Lung (tissue), 17 donors: ENCODE measurements at places on chromosomes 5 and 9.

DNA sequence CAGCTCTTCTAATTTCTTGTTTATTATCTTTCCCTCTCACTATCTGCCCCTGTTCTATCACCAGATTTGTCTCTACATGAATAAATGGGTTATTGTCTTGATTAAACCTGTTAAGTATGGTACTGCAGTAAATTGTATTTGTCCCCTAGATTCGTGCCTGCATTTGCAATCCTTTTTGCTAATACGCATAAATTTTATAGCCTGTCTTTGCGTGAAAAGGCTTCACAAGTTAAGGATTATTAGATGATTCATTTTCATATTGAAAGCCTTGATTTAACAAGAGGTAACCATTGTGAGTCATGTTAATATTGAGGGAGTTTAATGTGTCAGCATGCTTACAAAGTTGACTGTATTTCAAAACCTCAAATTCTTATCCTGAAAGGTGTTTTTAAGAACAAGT is 204.6 kb downstream of the PCSK1 start:
- DNase-seq: no peak

DNA sequence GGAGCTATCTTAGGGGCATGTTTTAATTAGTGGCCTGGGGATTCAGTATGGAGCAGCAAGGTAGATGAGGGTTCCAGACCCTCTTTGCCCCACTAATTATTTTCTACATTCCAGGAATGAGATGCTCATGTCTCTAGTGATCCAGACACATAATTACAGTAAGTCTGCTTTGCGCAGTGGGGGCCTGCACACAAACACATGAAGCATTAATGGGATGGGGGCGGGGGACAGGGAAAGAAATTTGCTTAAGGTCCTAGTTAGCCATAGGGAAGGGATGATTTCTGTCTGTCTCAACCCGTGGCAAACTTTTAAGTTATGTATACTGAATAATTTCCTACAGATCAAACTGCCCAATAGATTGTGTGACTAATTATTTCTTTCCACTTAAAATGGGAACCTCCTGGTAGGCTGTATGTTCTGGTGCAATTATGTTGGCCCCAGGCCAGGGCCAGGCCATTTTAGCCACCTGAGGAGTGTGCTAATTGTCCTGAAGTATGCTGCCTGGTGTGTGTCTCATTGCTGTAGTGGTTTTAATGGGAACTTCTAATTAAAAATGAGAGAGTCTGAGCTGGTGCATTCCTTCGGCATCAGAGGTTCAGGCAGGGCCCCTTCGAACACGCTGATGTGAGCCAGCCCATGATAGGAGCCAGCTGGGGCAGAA is 134.4 kb downstream of the PTTG1 start:
- no peak for DNase-seq

DNA sequence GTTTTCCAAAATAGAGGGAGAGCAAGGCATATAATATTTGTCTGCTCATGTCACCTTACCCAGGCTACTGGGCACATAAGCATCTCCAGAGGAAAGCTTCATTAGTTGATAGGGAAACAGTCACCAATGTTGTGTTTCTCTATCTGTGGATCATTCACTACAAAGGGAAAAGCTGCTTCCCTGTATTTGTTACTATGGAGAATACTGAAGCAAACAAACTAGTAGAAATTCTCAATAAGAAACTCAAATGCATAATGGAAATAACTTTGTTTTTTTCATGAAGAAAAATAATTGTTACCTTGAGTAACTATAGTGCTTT is 138.2 kb downstream of the PCSK1 start:
- DNase-seq: no peak

GRCh38 chr5:167950126-167950721 is 341.2 kb upstream of the WWC1 start:
- DNase-seq: peak; percentile 55

GRCh38 chr5:6859951-6860638 is 146.9 kb downstream of the TENT4A start:
- DNase-seq: no peak

DNA sequence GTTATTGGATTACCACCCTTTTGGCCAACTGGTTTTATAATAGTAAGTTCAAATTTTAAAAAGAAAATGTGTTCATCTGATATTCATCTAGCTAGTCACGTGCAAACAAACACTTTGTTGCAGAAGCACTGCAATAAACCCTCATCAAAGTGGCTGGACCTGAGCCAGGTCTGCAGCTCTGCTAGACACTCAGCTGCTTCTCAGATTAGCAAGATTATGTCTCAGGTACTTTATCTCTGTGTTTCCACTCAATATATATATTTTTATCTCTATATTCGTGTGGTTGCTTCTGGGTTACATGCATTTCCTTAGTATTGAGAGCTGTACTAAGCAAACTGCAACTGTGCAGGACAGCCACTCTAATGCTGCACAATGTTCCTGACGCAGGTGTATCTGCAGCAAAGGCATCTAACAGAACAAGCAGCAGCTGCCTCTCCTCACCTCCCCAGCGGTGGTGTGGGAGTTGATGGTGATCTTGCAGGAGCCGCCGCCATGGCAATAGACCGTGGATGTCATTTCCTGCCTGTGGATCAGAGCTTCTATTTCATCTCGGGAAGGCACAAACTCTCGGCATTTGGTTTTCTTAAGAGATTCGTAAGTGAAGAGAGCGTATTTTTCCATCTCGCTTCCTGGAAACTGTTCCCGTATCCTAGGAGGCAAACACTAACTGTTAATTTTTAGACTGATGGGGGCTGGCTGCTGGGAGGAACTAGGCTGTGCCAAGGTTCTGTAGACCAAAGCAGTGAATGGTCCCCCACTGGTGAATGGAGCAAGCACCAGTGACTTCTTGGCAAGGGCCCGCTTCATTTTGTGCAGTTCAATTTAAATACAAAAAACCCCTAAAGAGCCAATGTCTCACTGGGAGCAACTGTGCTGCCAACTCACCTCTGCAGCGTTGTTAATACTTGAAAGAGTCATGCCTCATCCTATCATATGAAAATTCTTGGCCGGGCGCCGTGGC is 56.7 kb upstream of the RETREG1 start:
- peak; percentile 28 for DNase-seq

DNA sequence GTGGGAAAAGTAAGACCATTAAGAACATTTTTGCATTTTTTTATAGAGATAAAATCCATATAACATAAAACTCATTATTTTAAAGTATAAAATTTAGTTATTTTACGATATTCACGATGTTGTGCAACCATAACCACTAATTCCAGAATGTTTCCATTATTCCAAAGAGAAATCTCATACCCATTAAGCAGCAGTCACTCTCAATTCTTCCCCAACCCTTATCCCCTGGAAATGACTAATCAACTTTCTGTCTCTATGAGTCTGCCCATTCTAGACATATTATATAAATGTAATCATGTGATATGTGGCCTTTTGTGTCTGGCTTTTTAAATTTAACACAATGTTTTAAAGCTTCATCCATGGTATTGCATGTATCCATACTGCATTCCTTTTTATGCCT is 115.6 kb upstream of the ADAMTSL1 start:
- no peak for DNase-seq

DNA sequence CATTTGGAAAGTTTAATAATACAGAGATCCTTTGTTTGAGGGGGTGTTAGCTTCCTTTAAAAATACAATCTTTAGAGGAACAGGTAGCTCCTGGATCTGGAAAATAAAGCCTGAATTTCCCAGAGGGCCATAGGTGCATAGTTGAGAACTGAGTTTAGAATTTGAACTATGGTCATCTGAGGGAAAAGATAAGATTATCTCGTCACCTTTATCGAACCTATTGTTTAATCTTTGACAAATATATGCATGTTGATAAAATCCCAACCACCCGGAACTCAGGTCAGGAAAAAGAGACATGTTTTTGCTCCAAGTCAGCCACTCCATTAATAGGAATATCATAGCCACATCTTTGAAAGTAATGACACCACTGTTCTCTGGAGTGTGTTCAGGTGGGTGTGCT is 91.7 kb upstream of the FAM169A start:
- no peak for DNase-seq

DNA sequence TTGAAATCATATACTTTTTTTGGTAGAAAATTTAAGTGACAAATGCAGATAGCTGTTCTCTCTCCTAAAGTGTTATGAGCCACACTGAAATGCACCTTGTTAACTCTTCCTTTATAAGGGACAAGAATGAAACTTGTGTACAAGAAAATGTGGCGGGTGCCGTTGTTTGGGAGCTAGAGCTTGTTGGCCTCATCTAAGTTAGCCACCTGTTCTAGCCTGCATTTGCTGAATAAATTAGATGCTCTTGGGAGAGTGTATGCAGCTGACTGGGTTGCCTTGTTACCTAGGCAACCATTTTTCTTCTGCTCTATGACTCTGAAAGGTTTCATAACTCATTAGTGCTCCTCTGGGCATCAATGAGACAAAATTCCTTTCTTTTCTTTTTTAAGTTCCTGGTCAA is 174.3 kb downstream of the TAF11L14 start:
- DNase-seq: no peak

- DNase-seq: no peak
Measured at GRCh38 chr9:85310573-85310972, 431.2 kb downstream of the AGTPBP1 start.

DNA sequence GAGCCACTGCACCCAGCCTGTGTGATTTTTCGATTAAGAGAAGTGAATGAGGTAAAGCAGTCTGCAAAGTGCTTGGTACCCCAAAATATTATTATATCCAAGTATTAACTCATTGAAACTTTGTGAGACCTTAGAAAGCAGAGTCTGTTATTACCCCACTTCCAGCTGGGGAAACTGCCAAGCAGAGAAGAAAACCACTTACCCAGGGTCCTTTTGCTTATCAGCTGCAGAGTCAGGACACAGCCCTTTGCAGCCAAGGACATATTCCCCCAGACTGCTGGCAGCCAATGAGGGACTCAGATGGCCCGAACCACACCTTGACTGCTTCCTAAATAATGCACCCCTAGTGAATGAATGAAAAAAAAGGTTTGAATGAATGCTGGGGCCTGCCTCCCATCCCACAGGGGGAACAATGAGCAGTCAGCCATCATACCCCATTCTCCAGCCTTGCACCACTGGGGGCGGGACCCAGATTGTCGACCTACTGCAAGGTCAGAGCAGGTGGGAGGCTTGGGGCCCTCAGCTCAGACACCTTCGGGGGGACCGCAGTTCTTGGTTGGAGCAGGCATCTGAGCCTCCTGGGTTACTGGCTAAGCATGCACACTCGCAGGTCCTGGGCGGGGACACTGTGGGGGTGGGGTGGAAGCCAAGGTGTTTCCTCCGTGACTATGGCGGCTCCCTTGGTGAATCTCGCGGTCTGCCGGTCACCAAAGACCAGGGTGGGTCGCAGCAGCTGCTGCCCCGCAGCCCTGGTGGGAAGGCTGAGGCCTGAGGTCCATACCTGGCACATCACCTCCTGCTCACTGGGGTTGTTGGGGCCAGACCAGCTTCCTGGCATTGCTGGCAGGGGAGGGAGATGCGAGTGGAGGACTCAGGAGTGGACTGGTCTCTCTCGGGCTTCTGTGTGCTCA is 29.7 kb downstream of the PRRT1B start:
- DNase-seq: no peak

- DNase-seq: no peak
Measured at GRCh38 chr5:93235761-93236160, 345.3 kb downstream of the NR2F1-AS1 start.

- DNase-seq: no peak
Measured at GRCh38 chr9:105119156-105119555, 125.3 kb upstream of the SLC44A1 start.

DNA sequence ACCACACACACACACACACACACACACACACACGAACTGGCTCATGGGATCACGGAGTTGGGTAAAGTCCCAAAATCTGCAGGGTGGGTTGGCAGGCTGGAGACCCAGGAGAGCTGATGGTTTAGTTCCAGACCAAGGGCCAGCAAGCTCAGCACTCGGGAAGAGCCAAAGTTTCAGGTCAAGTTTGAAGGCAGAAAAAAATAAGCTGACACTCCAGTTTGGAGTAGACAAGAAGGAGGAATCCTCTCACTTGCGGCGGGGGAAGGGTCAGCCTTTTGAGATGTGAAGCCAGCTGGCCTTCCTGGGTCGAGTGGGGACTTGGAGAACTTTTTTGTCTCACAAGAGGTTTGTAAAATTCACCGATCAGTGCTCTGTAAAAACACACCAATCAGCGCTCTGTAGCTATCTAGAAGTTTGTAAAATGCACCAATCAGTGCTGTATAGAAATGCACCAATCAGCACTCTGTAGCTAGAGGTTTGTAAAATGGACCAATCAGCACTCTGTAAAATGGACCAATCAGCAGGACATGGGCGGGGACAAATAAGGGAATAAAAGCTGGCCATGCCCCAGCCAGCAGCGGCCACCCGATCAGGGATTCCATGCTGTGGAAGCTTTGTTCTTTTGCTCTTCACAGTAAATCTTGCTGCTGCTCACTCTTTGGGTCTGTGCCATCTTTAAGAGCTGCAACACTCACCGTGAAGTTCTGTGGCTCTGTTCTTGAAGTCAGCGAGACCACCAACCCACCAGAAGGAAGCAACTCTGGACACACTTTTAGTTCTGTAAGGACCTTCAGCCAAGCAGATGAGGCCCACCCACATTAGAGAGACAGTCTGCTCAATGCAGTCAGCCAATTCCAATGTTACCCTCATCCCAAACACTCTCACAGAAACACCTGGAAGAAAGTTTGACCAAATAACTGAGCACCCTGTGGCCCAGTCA is 37.8 kb upstream of the UNC5A start:
- DNase-seq: no peak

GRCh38 chr9:137273611-137274320 is 3.8 kb upstream of the TOR4A start:
- no peak for DNase-seq

DNA sequence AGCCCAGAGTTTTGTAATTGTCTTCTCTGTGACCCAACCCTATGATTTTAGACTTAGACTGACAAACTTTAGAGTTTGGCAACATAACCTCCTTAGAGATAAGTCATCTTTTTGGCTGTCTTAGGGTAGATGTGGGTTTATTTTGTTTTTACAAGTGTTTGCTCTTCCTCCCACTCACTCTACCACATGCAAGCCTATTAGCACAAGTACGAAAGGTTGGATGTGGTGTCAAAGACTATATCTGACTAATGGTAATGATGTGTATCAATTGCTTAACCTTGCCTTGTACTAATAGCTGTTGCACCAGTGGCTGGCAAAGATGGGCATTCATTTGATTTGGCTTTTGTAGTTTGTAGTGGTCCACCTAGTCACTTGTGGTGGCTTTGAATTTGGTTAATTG is 46.5 kb downstream of the SLC25A46 start:
- no peak for DNase-seq
